ENCODE measurements at places on chromosomes 2 and 18. TPM values are rescaled to one million over a fixed set of nuclear protein-coding genes. Genes with fewer than 3 reads are reported as not detected.

DNA sequence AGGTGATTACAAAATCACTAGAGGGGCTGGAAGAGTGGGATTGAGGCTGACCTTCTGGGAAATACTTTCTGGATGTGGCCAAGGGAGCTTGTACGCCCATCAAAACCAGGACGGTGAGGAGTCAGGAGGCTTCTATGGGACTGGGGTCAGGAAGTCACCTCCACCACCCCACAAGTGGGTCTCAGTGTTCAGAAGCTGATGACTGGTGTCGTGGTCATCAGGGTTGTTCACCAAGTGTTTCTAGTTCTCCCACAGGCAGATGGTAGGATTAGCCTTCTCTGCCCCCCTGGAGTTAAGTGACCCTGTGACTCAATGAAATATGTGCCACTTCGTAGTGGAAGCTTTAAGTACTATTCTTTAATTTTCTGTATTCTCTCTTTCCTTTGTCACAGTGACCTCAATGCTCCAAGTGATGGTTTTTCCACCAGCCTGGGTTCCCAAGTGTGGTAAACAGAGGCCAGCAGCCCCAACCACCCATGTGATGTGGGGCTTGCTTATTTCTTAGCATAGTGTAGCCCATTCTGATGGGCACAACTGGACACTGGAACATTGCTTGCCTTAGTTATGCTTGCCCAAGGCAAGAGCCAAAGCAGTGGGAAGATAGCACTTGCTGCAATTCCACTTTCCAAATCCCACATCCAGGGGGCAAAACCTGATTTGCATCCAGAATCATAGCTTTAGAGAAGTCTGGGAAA is 258.8 kb downstream of the CYP26B1 start:
- no peak for DNase-seq

- DNase-seq: no peak
Measured at GRCh38 chr2:86160156-86160952, 34.9 kb downstream of the IMMT start.

- DNase-seq: peak; percentile 42
Measured at GRCh38 chr2:63590626-63591408, 2.1 kb downstream of the MDH1 start.

GRCh38 chr2:62525549-62526269 is 19.7 kb upstream of the TMEM17 start:
- DNase-seq: no peak

GRCh38 chr2:41394541-41394940 is 653.3 kb upstream of the PKDCC start:
- DNase-seq: no peak

DNA sequence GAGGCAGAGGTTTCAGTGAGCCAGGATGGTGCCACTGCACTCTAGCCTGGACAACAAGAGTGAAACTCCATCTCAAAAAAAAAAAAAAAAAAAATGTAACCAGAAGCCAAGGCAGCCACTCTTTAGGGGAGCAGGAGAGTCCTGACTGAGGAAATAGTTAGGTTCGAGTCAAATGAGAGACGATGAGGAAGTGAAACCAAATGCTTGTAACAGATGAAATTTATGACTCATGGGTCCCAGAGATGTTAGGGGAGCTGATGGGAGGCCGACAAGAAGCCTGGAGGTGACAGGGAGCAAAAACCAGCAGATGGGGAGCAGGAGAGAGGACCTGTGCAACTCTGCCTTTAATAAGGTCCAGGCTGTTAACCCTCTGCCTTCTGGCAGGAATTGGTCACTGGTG is 756.1 kb upstream of the DDX18 start:
- no peak for DNase-seq

DNA sequence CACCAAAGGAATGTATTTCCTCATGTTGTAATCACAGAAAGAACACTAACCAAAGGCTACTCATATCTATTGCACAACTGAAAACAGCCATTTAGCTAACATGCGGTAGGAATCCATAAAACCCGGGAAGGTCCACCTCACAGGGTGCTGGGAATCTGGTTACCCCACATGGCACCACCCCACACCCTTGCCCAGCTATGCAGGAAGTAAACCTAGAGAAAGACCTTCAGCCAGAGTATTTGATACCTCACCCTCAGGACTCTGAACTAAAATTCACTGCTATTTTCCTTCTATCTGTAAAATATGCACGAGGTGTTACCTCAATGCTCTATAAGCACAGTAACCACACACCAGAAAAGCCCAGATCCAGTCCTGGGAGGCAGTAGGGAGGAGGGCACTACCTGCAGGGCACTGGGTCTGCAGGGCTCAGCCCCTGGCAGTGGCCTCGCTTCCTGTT is 45.8 kb downstream of the PTPN2 start:
- DNase-seq: peak; percentile 45

DNA sequence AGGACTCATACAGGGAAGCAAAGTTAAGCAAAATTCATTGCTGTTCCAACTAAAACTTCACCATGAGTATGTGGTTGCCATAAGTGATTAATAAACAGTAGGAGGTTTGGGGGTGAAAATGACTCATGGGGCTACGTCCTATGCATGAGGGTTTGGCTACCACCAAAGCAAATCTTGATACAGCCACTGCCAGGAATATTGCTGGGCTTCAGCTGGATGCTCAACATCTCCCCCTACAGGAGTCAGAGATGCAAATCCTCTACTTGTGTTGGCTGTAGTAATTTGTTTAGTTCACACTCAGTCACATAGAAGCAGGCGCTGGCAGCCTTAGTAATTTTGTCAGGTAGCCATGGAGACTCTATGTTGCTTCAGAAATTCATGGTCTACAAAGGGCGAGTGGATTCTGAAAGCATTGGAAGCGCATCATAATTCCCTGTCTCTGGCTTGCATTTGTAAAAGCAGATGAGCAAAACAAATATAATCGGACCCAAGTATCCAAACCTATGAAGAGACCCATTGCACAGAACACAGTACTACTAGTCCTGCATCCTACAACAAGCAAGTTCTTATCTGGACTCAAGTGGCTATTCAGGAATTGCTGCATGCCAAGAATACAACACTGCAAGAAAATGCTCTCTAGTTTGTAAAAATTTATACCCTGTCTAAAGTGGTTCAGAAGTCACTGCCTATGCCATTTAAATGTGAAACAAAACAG is 76.0 kb downstream of the CD28 start:
- no peak for DNase-seq

DNA sequence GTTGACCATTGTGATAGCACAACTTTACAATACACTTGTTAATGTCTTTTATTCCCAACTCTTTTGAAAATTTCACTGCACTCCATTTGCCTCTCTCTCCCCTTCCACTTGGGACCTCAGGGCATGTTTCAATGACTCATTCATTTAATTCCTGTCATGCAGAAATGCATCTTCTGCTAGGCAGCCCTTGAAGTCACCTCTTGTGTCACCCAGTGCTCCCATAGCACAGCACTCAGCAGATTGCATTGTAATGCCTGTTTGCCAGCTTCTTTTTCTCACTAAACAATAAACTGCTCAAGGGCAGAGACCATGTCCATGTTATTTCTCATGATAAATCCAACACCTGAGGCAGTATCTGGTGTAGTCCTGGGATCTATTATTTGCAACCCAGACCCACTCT is 85.9 kb upstream of the ACSL3 start:
- DNase-seq: no peak

- no peak for DNase-seq
Measured at GRCh38 chr2:96512341-96512740, 7.2 kb upstream of the NEURL3 start.

DNA sequence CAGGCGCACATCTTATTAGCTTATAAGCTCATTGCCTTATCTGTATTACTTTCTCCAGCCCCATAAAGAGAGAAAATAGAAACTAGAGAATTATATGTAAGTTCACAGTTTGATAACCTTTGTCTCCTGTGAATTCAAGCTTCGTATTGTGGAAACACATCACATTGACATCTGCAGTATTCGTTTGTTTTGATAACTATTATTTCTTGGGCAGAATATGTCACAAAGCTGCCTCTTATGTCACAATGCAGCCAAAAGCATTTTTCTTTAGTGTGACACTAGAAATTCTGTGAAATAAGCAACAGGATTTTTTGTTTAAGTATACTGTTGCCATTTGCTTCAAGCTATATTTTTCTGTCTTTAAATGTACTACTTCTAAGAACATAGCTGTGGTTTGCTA is 221.5 kb downstream of the DOK6 start:
- no peak for DNase-seq

- DNase-seq: no peak
Measured at GRCh38 chr2:160390544-160391455, 102.8 kb downstream of the RBMS1 start.

- DNase-seq: no peak
Measured at GRCh38 chr2:6163932-6164331, 471.7 kb downstream of the SOX11 start.

- DNase-seq: peak; percentile 44
Measured at GRCh38 chr2:28606986-28607441, 111.2 kb downstream of the PLB1 start.

- no peak for DNase-seq
Measured at GRCh38 chr2:179574061-179574519, 287.3 kb downstream of the ZNF385B start.

GRCh38 chr2:45669032-45669486 is 17.6 kb downstream of the PRKCE start:
- no peak for DNase-seq

GRCh38 chr2:69279931-69280681 is 106.9 kb downstream of the GFPT1 start:
- DNase-seq: no peak

DNA sequence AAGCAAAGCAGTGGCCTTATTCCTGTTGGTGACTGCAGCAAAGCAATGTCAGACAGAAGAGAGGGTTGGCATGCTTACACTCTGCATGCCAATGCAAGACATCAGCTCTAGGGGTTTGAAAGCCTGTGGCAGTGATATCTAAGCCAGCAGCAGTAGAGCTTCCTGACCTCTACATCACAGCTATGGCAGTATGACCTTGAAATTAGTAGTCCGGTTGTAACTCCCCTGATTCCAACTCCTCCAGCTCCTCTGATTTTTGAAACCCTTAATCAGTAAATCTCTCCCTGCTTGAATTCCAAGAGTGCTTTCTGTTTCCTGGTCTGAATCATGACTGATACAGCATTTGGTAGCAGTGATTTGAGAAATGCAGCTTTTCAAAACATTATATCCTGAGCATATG is 60.0 kb upstream of the LRP1B start:
- DNase-seq: no peak

GRCh38 chr2:173279527-173279868 is 75.2 kb upstream of the CDCA7 start:
- DNase-seq: no peak

- DNase-seq: no peak
Measured at GRCh38 chr2:132677661-132678060, 7.7 kb upstream of the LYPD1 start.

DNA sequence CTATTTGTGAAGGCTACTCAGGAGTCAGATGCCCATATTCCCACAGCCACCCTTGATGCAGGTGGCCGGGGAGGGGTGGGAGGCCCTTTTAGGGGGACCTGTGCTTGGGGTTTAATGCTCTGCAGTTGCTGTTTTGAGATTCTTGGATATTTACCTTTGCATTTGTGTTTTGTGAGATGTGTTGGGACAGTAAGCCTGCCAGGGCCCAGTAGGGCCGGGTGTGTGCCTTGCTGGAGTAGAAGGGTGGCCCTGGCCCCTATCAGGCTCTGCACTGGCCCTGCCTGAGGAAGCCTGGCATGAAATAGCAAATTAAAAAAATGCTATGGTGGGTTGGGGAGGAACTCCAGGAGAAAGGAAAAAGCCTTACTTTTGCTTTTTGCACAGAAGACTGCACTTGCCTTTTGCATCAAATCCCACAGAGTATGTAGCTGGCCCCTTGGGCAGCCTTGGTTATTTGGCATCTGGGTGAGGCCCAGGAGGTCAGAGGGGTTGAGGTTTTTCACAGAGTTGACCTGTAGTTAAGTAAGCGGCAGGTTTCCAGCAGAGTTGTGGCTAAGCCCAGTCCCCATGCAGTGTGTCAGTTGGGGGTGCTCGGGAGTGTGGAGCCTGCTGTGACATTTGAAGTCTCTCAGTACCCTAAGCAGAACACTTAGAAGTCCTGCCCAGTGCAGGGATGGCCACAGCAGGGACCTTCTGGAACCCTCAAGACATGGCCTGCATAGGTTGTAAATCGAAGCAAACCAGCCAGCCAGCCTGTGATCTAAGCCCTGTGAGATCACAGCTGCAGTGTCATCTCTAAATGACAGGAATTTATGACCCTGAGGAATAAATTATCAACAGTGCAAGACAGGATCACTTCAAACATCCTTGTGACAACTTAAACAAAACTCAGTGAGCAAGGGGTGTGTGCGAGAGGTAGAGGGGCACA is 68.8 kb downstream of the SH3RF3 start:
- DNase-seq: no peak

DNA sequence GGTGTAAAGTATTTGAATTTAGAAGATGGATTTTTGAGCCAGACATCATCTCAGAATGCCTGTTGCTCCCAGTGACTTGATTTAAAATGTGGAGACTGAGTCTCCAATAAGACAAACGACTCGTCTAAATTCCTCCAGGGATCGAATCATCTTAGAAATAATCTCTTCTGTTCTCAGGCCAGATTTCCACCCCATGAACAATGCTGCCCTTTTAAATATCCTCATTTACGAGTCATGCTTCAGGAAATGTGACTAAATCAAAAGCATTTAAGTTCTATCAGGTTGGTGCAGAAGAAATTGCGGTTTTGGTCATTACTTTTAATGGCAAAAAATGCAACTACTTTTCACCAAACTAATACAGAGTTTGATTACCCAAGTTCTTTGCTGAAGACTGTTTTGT is 684.6 kb upstream of the SOX11 start:
- DNase-seq: no peak

GRCh38 chr2:46356991-46357390 is 59.8 kb downstream of the EPAS1 start:
- no peak for DNase-seq

DNA sequence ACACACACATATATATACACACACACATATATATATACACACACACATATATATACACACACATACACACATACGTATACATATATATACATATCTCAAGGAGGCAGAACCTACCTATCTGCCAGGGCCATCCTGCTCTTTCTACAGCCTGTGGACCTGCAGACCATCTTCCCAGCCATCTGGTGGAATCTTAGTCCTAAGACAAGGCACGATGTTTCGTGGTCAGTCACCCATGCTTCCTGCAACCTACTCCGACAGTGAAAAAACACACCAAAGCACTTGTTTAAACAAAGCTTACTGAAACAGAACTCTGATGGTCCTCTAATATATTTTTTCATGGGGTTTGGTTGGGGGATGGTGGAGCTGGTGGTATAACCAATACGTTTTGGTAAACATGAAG is 164.2 kb upstream of the ZNF521 start:
- DNase-seq: no peak

Gene BOLL
- not detected for total RNA-seq

Gene CCDC85A
- 4.3 TPM for total RNA-seq

Gene CTIF
- total RNA-seq: 54.5 TPM

Gene CD28
- 0.75 TPM for total RNA-seq

Gene TMEM198
- total RNA-seq: 2.6 TPM

Gene NIF3L1
- 15.3 TPM for total RNA-seq

Gene DNAH7
- total RNA-seq: 0.40 TPM

Gene POLE4
- total RNA-seq: 48.7 TPM

Gene POTEF
- not detected for total RNA-seq

Gene GPC1
- 154 TPM for total RNA-seq

Gene DYNAP
- not detected for total RNA-seq

Gene NXPH2
- not detected for total RNA-seq

Gene RHBDD1
- 29.5 TPM for total RNA-seq

Gene PCARE
- 0.67 TPM for total RNA-seq

Gene LDLRAD4
- 29.3 TPM for total RNA-seq

Gene CAPN10
- 49.7 TPM for total RNA-seq

Gene WNT6
- total RNA-seq: 2.6 TPM

Gene KIDINS220
- 48.4 TPM for total RNA-seq

Gene NEU2
- total RNA-seq: not detected

Gene RRM2
- 1.9 TPM for total RNA-seq

Gene KRCC1
- total RNA-seq: 22.8 TPM
